ENCODE measurements at places on chromosomes 12 and 14.

DNA sequence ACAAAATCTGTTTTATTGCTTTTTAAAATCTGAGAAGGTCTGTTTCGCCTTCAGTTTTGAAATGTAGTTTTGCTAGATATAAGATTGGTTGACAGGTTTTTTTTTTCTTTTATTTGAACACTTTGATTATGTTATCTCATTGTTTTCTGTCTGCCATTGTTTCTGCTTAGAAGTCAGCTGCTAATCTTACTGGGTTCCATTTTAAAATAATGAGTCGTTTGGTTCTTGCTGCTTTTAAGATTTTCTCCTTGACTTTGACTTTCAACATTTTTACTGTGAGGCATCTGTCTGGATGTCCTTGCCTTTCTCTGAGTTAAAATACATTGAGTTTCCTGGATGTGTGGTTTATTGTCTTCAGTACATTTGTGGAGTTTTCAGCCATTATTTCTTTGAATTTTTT lies 56.7 kb downstream of the ADIPOR2 start:
- peak; percentile 33 for DNase-seq

DNA sequence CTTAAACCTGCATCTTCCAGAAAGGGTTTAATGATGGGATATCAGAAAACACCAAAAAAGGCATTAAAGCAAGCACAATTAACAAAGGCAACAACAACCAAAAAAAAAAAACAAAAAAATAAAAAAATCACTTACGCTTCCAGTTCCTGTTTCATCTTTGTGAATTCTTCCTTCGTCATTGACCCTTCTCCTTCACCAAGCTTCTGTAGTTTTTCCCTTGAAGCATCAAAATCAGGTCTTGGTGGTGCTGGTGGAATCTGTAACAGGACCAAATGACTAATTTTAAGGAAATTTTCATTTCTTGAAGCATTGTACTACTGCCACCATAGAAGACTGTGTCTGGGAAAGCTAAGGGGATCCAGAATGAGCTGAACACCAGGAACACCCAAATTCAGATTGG lies 24.5 kb downstream of the SNX6 start:
- DNase-seq, result no peak

GRCh38 chr12:105480162-105480561 lies 149.7 kb downstream of the C12orf75 start:
- no peak for DNase-seq

GRCh38 chr14:75690010-75690409 lies 29.0 kb downstream of the TTLL5 start:
- DNase-seq, result no peak

- no peak for DNase-seq
Measured at GRCh38 chr14:31126680-31127079, 80.9 kb downstream of the HECTD1 start.

- no peak for DNase-seq
Measured at GRCh38 chr14:79150226-79150625, 980.1 kb downstream of the NRXN3 start.

GRCh38 chr12:113109872-113110599 lies 25.5 kb downstream of the RASAL1 start:
- no peak for DNase-seq

DNA sequence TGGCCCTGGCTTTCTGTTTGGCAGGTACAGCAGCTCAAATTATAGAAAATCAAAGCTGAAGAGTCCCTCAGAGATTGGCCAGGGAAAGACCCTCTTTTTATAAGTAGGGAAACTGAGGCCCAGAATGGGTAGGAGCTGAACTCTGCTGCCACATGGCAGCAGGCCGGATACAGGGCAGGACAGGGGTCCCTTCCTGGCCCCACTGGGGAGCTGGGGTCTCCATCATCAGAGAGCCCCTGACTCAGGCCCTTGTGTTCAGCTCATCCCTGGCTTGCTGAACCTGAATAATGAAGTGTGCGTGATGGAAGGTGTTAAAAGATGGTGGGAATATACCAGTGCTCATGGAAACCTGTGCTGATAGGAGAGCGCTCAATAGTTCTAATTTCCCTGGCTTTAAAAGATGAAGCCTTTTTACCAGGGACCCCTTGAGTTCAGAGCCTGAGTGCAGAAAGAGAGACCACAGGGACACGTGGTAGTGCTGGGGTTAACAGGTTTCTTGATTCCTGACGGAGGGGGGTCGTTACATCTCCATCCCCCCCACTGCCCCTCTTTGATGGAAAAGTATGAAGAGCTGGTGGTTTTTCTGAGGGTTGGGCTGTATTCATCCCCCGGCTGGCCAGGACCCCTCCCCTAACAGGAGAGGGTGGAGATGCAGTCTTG lies 4.4 kb downstream of the DLK1 start:
- no peak for DNase-seq

- DNase-seq, result peak; percentile 22
Measured at GRCh38 chr14:94066089-94066676, 14.8 kb downstream of the DDX24 start.

GRCh38 chr12:109579639-109580038 lies 6.0 kb downstream of the MVK start:
- DNase-seq, result no peak
